ENCODE measurements at places on chromosomes 12 and 14.

- DNase-seq = no peak
These were observed 3.7 kb upstream of the SUOX start for GRCh38 chr12:55993230-55993853.

GRCh38 chr14:106120101-106120500 lies 593.7 kb downstream of the TMEM121 start:
- DNase-seq = no peak

DNA sequence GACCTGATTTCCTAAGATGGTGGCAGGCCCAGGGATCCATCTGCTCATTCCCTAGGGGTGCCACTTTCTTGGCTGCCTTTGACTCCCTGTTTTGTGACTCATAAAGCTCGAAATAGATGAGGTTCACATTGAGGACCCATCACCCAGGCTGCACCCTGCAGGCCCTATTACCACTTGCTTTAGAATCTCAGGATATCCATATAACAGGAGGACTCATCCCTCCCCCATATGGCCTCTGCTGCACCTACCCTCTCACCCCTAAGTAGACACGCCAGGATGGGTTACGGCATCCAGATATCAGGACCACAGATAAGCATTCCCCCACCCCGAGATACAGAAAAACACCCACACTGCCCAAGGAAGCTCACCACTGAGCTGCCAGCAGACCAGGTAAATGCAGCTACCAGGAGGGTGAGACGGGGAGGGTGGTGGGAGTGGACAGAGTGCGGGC lies 155.7 kb downstream of the DPF3 start:
- DNase-seq = no peak

- peak; percentile 5 for DNase-seq
These were observed 843 bp upstream of the NUAK1 start for GRCh38 chr12:106139422-106140171.

- no peak for DNase-seq
These were observed 76.0 kb downstream of the CHGA start for GRCh38 chr14:92998946-92999345.

DNA sequence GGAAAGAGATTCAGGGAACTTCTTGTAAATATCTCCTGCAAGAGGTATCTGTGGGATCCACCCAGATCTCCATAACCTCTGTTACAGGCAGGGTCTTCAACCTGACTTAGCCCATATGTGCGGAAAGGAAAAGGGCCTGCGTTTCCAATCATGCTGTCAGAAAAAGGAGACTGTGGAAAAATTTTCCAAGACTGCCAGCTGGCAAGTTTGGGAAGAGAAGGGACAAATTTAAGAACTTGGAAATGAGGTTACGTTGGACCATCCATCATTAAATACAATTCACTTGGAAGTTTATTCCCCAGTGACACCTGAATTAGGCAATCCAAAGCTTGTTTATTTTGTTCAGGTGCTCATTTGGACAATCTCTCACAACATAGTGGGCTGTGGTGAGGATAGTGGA lies 13.9 kb downstream of the PTHLH start:
- DNase-seq = no peak

DNA sequence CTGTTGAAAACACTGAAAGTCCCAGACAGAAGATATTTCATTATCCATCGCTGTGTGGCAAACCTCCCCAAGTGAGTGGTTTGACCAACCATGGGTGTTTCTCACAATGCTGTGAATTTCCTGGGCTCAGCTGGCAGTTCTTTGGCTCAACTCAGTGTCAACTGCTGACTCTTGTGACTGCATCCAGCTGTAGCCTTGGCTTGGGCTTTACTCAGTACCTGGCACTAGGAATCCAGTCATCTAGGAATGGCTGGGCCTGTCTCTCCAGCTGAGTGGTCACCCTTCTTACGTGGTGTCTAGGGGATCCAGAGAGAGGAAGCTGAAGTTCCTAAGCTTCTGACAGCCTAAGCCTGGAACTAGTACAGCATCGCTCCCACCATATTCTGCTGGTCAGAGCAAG lies 80.7 kb upstream of the PSMC1 start:
- DNase-seq = no peak

DNA sequence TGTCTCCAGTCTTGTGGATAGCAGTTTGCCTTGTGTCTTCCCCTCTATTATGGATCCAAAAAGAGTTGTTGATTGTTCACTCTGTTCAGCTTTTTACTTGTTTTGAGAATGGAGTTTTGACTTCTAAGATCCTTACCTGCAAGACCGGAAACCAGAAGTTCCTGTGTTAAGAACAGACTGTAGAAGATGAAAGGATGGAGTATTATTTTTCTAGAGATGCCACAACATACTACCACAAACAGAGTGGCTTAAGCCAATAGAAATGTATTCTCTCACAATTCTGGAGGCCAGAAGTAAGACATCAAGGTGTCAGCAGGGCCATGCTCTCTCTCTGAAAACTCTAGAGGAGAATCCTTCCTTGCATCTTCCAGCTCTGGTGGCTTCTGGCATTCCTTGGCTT lies 95.0 kb downstream of the IGF1 start:
- no peak for DNase-seq

DNA sequence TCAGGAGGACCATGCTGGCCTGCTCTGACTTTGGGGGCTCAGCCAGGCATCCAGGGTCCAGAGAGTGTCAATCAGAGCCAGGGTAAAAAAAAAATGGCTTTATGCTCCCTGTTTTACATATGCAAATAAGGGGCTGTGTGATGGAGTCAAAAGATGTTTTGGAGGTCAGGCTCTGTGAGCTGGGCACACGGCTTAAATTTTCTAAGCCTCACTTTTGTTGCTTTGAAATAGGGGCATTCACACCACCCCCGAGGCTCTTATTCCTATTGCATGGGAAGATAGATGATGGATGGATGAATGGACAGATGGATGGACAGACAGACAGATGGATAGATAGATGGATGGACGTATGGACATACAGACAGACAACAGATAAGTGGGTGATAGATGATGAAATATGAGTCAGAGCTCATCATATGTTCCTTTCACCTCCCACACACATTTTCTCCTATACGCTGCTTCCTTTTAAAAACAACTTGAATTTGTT lies 42.7 kb downstream of the RIN3 start:
- no peak for DNase-seq

DNA sequence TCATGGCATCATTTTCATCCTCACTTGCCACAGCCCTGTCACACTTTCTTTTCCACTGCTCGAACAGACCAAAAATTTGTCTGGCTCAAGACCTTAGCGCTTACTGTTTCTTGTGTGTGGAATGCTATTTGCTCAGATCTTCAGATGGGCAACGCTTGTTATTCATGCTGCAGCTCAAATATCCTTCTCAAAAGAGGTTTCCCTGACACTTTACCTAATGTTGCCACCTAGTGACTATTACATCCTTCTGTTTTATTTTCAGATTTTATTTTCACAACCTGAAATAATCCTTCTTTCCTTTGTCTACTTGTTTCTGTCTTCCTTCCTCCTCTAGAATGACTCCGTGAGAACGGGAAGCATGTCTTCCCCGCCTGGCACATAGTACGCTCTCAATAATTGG lies 5.6 kb downstream of the FBXO33 start:
- DNase-seq = no peak

DNA sequence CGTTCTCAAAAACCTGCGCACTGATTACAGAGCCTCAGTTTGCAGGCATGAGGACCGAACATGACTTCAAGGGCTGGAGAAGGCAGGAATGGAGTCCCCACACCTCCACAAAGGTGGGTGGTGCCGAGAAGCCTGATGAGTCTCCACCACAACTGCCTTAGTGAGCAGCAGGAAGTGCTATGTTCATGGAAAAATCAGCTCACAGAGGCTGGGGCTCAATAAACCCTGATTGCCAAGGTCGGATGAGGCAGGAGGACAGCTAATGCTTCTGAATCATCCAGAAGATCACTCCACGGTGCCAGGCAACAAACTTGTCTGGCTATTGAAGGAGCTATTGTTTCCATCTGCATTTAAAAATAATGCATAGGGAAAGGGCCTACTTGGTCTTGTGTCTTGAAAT lies 31.1 kb downstream of the APPL2 start:
- DNase-seq = peak; percentile 39

DNA sequence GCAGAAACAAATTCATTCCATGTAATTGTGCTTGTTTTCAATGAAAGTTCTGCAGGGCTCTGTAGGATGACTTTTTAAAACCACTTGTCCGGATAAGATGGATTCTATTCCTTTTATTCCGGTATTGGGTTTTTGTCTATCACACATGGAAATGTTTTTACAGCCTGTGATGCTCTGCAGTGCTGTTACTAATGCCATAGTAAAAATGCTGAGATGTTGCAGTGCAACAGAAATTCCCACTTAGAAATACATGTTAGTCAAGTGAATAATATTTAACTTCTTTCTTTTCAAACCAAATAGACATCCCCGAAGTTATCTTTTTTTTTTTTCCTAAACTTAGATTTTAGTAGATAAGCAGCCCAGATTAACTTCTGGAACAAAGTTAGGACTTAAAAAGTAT lies 71.9 kb downstream of the RASSF8 start:
- no peak for DNase-seq

DNA sequence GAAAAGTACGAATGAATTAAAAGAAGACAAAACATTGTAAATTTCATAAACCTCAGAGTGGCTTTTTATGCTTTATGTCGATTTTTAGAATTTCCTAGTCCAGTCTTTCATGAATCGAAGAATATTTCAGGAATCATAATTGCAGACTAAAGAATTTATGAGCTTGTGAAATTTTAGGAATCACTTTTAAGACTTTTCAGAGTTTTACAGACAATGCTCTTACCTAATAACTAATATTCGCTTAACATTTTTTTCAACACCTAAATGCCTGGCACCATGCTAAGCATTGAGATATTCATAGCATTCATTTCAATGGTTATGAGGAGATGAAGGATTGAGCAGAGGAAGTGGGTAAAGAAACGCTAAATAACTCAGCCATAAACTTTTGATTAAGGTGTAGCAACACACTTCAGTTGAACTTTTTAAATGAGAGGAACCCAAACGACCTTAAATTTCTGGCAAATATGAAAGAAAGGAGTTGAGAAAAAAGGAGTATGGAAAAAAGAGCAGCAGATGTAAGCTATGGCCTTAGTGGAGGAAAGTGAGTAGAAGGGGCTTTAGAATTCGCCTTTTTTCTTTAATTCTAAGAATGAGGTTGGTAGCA lies 739 bp upstream of the USP44 start:
- DNase-seq = no peak

DNA sequence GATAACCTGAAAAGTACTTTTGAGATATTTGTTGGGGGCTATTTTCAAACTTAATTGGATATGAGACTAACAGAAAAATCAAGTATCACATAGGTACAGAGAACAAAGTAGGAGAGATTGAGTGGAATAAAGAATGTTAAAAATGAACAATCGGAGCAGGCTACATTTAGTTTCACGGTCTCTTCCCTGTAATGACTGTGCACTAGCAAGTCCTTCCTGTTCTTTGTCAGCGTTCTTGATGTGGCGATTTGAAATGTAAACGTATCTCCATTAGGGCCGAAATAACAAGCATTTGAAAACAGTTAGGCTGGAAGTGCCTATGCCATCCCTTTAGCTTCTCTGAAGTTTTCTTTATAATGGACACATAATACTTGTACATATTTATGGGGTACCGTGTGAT lies 31.0 kb downstream of the SLC25A29 start:
- DNase-seq = no peak

GRCh38 chr14:92404018-92404417 lies 81.1 kb downstream of the SLC24A4 start:
- DNase-seq = no peak

- no peak for DNase-seq
These were observed 2.1 kb downstream of the TSPAN11 start for GRCh38 chr12:30928356-30929244.

- no peak for DNase-seq
These were observed 114.1 kb downstream of the PAPOLA start for GRCh38 chr14:96616161-96616721.

DNA sequence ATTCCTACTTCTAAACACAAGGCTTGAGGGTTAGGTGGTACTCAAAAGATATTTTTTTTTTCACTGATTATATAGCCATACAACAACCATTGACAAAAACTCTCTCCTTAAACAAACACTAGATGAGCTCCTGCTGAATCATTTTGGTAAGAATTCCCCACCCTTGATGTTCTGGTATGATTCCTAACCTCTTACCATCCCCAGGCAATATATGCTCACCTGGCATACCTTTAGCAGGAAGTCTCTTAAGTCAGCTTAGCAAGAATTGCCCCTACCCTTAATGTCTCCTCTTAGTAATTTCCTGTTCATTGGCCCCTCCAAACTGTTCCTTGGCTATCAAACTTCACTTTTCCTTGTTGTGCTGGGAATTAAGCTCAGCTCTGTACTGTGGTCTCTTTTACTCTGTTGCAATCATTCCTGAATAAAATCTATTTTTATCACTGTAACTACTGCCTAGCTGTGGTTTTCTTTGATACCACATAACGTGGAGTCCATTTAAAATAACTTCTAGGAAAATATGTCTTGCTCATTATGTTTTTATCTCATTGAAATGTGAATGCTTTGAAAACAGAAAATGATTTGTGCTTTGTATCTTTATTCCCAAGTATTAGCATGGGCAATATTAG lies 712.6 kb downstream of the SLC16A7 start:
- DNase-seq = no peak

DNA sequence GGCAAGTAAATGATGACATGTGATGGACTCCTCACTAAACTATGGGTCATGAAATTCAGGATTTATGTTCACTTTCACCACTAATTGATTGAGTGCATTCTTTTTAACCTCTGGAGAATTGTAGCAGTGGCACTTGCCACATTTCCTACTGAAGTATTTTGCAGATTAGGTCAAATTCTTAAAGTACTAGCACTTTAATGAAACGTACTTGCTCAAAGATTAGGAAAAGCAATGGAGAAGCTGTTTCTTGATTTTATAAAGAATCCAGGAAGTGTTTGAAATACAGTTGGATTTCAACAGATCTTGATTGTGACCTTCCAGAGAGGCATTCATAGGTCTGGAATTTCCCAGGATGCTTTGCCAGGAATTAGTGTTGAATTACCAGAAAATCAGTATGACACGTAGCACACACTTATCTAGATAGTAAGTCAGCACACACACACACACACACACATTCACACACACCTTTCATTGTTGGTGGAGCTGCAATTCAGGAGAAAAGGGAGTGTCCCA lies 162.6 kb downstream of the MYRFL start:
- DNase-seq = no peak

DNA sequence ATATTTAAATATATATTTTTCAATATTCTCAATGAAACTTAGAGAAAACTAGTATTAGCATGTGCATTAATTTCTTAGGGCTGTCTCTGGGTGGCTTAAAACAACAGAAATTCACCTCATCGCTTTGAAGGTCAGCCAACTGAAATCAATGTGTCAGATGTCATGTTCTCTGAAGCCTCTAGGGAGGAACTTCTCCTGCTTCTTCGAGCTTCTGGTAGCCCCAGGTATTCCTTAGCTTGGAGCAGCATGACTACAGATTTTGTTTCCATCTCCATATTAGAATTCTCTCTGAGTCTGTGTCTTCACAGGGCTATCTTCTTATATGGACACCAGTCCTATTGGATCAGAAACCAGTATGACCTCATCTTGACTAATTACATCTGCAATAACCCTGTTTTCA lies 221.5 kb downstream of the PDZRN4 start:
- DNase-seq = no peak

- DNase-seq = no peak
These were observed 40.3 kb downstream of the CIT start for GRCh38 chr12:119836781-119837180.

- DNase-seq = no peak
These were observed 52.1 kb downstream of the KICS2 start for GRCh38 chr12:64170024-64170423.

GRCh38 chr12:124915239-124916236 lies 1.1 kb upstream of the UBC start:
- DNase-seq = no peak

Measured in stimulated activated CD4-positive, alpha-beta T cell treated with anti-CD3 and anti-CD28 coated beads, Interleukin-15, amount 100 ng/mL, for 48 hours (primary cell).